ENCODE measurements at places on chromosomes 16 and 17.

GRCh38 chr16:10282367-10282766 lies 100.1 kb upstream of the GRIN2A start:
- H3K36me3 ChIP-seq: no peaks in the 10 kb centered on the region
- no peak overlapping the region for H3K4me3 ChIP-seq
- H3K27ac ChIP-seq: no peak overlapping the region
- no peaks in the 10 kb centered on the region for H3K4me1 ChIP-seq
- no peak for DNase-seq
- no peaks in the 10 kb centered on the region for H3K27me3 ChIP-seq

- no peak overlapping the region for H3K27ac ChIP-seq
- no peak overlapping the region for H3K4me3 ChIP-seq
- H3K36me3 ChIP-seq: peaks cover 5% of the 10 kb centered on the region
- H3K4me1 ChIP-seq: peaks cover 6% of the 10 kb centered on the region
- DNase-seq: no peak
Measured at GRCh38 chr17:82962163-82962720, 117.2 kb upstream of the METRNL start.

GRCh38 chr17:28755486-28755885 lies 11.7 kb downstream of the TRAF4 start:
- no peaks in the 10 kb centered on the region for H3K27me3 ChIP-seq
- peaks cover 3% of the 10 kb centered on the region for H3K4me1 ChIP-seq
- DNase-seq: no peak
- H3K36me3 ChIP-seq: peaks cover 21% of the 10 kb centered on the region

DNA sequence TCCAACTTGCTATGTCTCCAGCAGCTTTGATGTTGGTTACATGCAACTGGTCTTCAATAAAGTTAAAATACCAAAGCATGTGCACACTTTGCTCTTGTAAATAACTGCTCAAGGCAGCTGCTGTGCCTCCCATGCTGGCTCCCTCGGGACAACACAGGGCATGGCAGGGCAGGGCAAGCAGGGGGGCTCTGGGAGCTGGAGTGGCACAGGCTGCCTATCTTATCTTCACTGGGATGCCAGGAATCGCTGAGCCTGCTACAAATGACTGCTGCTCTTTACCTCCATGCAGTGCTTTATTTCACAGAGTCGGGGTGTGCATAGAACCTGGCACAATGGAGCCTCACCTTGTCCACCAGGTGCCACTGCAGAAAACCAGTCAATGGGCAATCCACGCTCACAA lies 21.8 kb downstream of the PEMT start:
- no peaks in the 10 kb centered on the region for H3K27me3 ChIP-seq
- H3K36me3 ChIP-seq: no peaks in the 10 kb centered on the region
- no peak for DNase-seq
- H3K4me3 ChIP-seq: no peak overlapping the region

DNA sequence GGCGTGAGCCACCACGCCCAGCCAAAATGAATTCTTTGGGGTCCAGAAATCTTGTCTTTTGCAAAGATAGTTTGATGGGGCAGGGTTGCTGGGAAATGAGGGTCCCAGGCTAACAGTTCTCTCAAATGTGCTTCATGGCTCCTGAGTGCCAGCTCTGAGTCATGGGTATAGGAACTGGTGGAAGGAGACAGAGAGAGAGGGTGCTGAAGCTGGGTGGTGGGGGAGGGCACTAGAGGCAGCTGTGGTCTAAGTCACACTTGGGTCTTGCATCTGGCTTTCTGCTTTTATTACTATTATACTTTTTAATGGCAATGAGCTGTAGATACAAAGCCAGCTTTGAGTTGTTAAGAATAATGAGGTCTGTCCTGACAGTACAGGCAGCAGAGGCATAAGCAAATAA lies 54.6 kb downstream of the PRKCA start:
- no peak for DNase-seq
- peaks cover 34% of the 10 kb centered on the region for H3K36me3 ChIP-seq
- peaks cover 84% of the 10 kb centered on the region for H3K4me1 ChIP-seq
